ENCODE measurements at places on chromosomes 11 and 22.

- DNase-seq: no peak
Observed at GRCh38 chr11:1909524-1909923, 10.0 kb upstream of the TNNT3 start.

DNA sequence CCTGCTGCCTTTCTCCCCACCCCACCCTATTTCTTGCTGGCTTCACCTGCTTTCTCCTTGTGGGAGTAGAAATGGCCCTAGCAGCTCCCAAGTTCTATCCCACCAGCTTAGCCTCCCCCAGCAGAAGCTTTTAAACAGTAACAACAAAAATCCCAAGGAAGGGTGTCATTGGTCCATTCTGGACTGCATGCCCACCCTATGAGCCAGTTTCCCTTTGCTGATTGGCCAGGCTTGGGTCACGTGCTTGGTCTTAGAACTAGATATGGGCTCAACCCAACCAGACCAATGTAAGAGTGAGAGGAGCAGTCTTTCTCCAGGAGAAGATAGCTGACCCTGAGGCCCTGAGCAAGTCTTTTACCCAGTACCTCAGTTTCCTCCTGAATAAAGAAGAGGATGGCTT lies 2.3 kb downstream of the MTFP1 start:
- no peak for DNase-seq

GRCh38 chr11:116791002-116791812 lies 472 bp downstream of the APOA5 start:
- DNase-seq: peak; percentile 55

- DNase-seq: no peak
Observed at GRCh38 chr11:119107538-119108145, 498 bp downstream of the C2CD2L start.

DNA sequence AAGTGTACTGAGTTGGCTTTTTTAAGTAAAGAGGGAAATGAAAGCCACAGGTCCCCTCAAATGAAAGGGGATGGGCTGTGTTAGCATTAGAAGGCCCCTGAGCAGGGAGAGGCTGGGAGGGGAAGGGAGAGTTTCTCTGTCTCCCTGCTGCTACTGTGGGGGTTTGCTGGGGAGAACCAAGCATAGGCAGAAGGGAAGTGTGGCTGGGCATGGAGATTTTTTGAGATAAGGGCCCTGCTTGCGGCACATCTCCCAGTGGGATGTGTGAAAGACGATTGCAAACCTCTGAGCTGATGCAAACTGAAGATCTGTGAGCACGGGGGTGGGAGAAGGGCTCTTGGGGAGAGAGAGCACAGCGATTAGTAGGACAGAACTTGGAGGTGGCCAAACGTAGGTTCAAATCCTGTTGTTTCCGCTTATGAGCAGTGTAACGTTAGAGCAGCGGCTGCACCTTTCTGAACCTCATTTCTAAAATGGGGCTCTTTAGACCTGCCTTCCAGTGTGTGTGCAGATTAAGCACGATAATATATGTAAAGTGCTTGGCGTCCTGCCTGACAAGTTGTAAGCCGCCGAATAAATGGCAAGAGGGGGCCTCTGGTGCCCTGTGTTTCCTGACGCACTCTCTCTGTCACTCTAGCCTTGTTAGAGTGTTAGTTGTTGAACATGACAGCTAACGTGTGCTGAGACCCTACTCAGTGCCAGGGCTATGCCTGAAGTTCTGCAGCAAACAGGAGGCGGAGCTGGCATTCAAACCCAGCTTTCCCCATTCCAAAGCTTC lies 122.3 kb downstream of the GRIK4 start:
- no peak for DNase-seq

GRCh38 chr22:32665676-32666075 lies 135.8 kb upstream of the TIMP3 start:
- DNase-seq: peak; percentile 55

DNA sequence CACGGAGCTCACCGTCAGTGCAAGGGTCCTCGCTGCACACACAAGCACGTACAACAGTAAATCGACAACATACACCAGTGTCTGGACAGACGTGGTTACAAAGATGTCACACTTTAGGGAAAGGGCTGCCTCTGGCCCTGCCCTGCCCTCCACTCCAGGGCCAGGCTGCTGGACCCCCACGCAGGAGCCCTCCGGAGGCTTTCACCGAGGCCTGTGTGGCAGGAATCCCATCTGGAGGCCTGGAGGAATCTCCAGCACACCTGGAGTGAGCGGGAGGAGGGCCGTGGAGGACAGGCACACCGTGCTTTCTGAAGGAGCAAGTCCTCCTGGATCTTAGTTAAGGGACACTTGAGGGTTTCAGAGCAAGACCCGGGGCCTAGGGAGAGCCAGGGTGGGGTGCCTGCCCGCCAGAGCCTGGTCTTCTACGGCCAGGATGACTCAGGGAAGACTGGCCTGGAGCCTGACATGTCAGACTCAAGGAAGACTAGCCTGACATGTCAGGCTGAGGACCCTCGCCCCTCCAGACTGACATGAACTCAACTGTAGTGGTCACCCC lies 2.1 kb upstream of the PIM3 start:
- DNase-seq: no peak

GRCh38 chr11:130550150-130550549 lies 101.7 kb downstream of the ADAMTS15 start:
- no peak for DNase-seq

DNA sequence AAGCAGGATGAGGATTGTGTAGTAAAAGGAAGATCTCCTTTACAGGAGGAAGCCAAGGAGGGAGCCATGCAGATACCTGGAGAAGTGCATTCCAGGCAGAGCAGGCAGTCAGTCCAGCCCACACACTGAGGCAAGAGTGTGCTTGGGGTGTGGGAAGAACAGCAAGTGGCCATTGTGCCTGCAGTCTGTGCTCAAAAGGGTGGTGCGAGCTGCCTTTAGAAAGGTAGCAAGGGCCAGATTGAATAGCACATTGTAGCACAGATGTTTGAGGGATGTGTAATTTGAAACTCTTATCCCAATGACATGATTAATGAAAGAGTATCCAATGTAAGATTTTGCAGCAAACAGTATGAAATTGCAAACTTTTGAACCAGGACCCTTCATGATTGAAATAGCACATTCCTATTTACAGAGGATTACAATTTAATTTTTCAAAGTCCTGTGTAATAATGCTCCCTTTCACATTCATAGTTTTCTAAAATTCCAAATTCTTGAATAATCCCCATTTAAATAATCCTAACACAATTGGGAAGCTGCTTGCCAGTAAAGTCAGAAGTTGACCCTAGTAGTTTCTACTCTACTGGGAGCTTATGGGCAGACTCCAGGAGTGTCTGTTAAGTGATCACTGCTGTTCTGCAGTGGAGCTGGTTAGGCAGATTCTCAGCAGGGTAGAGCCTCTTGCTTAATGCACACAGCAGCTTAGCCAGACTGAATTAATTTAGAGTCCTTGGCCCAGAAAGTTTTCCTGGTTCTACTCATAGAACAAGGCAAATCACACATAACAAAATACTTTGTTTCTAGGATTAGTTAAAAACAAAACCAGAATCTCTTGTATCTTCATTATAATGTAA lies 78.1 kb downstream of the CYB5R2 start:
- DNase-seq: no peak

DNA sequence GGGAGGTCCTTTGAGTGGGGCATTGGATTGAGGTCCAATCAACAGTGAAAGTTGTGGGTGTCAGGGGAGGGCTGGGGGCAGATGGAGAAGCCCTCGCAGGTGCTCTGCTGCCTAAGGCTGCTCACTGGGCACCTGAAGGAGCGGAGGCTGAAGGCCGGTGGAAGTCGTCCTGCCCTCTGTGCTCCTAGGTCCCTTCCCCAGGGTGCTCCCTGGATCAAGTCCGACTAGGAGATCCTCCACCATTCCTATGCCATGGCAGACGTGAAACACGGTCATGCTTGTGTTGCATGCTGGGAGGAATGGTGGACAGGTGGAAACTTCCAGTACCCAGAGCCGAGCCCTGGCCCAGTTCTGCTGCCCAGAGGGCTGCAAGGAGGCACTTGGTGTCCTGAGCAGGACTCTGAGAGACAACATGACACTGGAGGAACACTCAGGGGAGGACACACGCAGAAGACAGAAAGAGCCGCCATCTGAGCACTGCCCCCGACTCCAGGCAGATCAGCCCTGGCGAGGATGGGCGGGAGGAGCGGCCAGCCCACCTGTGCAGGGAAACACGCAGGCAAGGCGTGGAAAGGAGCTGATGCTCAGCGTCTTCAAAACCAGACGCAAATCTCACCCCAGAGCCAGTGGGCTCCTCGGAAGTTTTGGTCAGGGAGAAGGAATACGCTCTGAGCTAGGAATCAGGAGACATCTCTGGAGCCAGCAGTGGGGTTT lies 786.8 kb downstream of the BRD1 start:
- DNase-seq: no peak

- no peak for DNase-seq
Observed at GRCh38 chr22:32043391-32043790, 330 bp downstream of the SLC5A1 start.

- no peak for DNase-seq
Observed at GRCh38 chr22:50165436-50166123, 5.0 kb upstream of the PANX2 start.

DNA sequence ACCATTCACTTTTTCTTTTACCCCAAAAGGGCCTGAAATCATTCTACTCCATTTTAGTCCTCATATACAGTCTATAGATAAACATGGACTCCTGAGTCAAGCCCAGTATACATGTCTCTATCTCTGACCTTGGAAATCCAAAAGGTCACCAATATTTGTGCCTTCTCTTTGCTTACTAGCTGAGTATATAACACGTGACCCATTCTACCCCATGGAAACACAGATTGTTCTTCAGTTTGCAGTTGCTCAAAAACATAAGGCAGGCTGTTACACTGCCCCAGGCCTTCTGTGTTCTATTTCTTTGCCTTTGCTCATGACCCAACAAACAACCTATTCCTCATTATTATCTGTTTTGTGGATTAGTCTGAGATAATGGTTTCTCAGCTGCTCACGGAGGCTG lies 5.8 kb downstream of the NRIP3 start:
- DNase-seq: no peak

DNA sequence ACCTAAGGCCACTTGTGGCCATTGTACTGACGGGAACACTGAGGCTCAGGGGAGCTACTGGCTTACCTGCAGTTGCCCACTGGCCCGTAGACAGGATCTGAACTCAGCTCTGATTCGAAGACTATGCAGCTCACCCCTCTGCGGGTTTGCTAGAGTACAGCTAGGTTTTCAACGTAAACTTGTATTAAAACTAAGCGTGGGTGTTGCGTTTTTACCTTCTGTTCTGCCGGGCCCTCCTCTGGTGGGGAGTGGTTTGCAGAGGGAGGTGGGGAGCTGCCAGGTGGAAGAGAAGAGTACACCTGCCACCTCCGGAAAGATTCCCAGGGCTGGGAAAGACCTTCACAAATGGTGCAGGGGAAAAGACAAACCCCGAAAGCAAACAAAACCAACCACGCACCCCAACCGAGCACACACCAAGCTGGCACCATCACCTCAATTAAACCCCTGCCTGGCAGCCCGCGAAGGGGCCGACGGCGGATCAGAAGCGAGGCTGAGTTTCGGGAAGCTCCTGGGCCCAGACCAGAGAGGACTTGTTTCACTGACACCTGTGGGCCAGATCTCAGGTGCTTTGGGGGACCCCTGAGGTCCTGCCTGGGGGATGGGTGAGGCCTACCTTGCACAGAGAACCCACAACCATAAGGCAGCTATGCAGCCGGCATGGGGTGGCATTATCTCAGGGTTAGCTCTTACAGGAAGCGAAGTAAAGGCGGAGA lies 37.7 kb downstream of the SHISAL1 start:
- DNase-seq: no peak

DNA sequence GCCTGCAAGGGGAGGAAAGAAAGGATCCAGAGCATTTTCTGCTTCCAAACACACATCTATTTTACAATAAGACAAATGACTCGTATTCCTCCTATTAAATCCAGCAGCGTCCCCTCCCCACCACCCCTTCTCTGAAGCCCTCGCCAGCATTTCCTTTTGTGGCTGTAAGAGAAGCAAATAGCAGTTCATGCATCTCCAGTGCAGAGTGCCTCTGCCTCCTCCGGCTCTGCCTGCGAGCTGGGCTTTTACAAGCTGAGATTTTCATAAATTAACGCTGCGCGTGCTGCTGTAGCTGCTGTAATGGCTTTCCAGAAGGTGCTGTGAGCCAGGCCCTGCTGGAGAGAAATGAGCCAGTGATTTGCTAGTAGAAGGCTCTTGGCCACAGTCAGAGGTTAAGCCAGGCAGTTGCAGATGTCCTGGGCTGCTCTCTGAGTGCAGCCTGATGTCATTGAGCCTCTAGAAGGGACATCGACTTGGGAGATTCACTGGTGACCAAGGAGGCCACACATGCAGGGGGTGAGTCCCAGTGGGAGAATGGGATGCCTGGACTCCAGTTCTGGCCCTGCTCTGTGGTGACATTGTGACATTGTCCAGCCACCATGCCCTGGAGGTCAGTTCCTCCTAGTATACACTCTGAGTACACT lies 134.5 kb upstream of the NAV2 start:
- DNase-seq: peak; percentile 66

- no peak for DNase-seq
Observed at GRCh38 chr11:131356206-131356605, 14.2 kb upstream of the NTM start.

DNA sequence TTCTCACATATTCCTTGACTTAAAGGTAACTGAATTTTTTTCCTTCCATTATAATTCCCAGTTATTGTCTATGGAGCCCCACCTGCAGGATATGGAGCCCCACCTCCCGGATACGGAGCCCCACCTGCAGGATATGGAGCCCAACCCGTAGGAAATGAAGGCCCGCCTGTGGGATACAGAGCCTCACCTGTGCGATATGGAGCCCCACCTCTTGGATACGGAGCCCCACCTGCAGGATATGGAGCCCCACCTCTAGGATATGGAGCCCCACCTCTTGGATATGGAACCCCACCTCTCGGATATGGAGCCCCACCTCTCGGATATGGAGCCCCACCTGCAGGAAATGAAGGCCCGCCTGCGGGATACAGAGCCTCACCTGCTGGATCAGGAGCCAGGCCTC lies 28.1 kb downstream of the WBP2NL start:
- DNase-seq: no peak

DNA sequence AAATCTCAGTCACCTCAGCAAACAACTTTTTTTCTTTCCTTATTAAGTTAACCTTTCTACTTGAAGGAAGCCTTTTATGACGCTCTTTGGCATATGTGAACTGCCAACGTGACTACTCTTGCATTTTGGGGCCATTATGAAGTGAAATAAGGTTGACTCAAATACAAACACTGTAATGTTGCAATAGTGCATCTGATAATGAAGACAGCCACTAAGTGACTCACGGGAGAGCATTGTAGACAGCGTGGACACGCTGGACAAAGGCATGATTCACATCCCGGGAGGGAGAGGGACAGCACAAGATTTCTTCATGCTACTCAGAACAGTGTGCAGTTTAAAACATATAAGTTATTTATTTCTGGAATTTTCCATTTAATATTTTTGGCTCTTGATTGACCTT lies 560.8 kb downstream of the ETS1 start:
- peak; percentile 98 for DNase-seq

- DNase-seq: peak; percentile 61
Observed at GRCh38 chr22:20130731-20131596, 640 bp upstream of the ZDHHC8 start.

- no peak for DNase-seq
Observed at GRCh38 chr22:46596819-46597218, 23.4 kb upstream of the GRAMD4 start.

GRCh38 chr11:97965849-97966646 lies 1054.7 kb upstream of the CNTN5 start:
- DNase-seq: peak; percentile 98

- no peak for DNase-seq
Observed at GRCh38 chr11:78048561-78048960, 15.1 kb upstream of the THRSP start.

All from IMR-90 (cell line).